ENCODE measurements at places on chromosomes 13 and 19.

DNA sequence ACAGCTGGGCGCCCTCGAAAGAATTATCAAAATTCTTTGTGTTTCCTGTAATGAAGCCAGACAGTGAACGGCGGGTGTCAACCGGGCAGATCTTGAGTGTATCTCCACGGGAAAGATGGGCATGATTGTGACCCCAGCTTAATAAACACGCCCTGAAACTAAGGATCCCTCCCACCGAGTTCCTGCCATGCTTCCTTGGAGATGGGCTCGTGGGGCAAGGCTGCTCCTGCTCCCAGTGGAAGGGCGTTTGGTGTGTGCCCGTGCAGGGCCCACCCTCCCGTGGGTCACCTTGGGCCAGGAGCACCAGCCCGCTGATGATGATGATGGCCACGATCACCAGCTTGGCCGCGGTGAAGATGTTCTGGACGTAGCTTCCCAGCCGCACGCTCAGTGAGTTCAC is 7.4 kb downstream of the SLC7A9 start:
- no peak for DNase-seq

GRCh38 chr13:101869553-101869952 is 417.1 kb downstream of the ITGBL1 start:
- peak; percentile 3 for DNase-seq

DNA sequence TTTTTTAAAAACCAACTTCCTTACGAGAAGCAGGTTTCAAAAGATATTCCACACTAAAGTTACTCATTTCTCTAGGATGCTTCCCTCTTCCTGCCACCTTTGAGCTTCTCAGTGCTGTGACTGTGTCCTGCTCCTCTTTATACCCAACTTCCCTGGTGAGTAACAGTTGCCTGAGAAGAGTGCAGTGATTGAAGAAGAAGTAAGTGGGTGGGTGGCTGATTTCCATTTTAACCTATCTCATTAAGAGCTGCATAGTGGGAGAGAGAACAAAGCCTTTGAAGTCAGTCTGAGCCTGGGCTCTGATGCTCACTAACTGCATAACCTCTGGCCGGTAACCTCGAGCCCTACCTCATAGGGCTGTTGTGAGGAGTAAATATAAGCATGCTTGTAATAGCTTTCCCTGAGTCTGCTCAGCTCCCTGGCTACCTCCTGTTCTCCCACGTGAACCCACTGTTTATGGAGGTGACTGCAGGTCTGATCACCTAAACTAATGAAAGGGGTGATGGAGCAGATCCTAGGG is 977.3 kb downstream of the UQCRFS1 start:
- no peak for DNase-seq

DNA sequence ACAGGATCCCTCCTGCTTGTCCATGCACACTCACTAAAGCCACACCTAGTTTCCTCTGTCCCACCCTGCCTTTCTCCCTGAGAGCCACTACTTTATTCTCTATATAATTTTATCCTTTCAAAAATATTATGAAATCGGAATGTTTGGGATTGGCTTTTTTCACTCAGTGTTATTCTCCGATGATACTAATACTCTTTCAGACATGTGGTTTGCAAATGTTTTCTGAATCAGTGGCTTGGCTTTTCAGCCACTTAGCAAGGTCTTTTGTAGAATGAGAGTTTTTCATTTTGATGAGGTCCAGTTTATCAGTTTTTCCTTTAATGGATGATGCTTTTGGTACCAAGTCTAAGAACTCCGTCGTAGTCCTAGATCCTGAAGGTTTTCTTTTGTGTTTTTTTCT is 11.6 kb downstream of the SPATA13 start:
- no peak for DNase-seq

- no peak for DNase-seq
Measured at GRCh38 chr13:79548902-79549301, 67.9 kb downstream of the NDFIP2 start.

- DNase-seq, result no peak
Measured at GRCh38 chr13:75271846-75272245, 210.1 kb downstream of the TBC1D4 start.

DNA sequence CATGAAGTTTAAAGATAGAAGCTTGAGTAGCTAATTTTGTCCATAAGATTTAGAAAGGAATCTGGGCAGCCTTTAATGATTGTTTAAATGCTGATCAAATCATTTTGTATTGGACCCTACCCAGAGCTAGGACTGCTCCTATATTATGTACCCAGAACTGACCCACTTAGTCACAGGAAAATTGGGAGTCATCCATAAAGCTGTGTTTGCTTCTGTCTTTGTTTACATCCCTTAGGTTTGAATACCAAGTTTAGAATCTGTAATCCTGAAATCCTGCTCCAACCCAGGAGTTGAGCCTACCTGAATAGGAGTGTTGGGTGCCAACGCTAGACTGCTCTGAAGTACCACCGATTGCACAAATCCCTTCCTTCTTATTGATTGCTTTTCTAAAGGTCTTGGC is 23.8 kb downstream of the LCP1 start:
- no peak for DNase-seq

DNA sequence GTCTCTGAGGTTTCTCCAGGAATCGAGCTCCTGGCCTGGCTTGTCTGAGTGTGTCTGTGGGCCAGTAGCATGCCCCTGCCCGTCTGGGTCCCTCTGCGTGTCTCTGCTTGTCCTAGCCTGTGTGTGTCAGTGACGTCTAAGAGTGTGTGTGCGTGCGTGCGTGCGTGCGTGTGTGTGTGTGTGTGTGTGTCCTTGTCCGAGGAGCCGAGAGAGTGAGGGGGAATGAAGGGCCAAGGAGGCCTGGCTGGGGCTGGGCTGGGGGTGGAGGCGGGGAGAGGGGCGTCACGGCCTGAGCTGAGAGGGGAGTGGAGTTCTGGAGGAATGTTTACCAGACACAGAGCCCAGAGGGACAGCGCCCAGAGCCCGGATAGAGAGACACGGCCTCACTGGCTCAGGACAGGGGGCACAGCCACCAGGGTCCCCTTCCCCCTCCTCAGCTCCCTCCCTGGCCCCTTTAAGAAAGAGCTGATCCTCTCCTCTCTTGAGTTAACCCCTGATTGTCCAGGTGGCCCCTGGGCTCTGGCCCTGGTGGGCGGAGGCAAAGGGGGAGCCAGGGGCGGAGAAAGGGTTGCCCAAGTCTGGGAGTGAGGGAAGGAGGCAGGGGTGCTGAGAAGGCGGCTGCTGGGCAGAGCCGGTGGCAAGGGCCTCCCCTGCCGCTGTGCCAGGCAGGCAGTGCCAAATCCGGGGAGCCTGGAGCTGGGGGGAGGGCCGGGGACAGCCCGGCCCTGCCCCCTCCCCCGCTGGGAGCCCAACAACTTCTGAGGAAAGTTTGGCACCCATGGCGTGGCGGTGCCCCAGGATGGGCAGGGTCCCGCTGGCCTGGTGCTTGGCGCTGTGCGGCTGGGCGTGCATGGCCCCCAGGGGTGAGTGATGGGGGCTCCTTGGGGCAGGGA is at the start of gene AXL:
TSS of gene AXL (plus strand) at position 609 of the 893 bp plus-strand sequence. CDS start at position 779, 170 bp downstream.
- no peak for DNase-seq

DNA sequence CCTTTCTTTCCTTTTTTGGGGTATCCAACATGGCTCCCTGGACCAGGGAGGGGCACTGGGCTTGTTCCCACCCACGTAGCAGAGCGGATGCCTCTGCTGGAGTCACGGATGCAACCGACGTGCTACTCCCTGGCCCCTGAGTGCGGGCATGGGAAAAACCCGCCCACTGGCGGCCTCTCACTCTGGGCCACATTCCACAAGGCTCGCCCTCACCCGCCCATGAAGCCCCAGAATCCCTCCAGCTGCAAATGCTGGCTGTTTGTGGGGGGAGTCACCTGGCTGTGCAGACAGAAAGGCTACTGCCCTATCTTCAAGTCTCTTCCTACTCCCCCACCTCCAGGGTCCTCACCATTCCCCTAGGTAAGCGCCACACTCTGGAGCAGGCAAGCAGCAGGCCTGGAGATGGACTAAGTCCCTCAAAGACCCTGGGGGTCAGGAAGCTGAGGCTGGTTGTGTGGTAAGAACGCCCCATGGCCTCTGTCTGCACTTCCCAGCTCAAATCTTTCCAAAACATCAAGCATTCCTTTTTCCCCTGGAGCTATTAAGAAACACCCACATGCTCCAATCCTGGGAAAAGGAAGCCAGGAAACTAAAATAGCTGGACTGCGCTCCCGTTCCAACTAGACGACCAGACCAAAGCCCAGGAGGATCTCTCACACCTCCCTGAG is 17.9 kb upstream of the EPHX3 start:
- no peak for DNase-seq

- no peak for DNase-seq
Measured at GRCh38 chr19:38545596-38545995, 72.2 kb downstream of the MAP4K1 start.

- no peak for DNase-seq
Measured at GRCh38 chr13:40679480-40679985, 13.1 kb upstream of the FOXO1 start.

DNA sequence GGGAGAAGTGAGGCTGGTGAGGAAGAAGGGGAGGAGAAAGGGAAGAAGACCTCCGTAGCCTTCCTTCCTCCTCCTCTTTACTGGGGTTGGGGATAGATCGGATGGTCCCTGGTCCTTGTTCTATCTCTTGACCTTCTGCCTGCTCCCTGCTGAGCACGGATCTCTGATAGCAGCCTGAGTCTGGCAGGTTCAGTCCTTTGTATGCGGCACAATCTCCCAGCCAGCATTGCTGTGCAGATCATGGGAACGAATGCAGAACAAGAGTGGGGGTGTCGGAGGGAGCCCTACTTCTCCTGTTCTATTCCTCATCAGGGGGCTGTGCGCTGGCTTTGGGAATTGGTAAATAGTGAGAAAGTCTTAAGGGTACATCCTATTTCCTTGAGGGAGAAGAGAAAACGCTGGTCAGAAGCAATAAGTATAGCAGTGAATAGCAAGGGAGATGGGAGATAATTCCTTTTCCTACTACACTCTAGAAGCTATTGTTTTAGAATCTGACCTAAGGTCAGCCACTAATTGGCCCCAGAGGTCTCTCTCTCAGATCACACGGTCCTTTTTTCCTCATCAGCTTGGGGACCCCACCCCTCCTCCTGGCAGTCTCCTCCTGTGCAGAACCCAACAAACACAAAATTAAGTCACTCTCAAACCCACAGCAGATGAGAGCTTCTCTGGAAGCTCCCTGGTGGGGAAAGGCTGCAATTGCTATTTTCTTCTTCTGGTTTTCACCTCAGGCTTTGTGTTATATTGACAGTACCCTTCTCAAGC is 41.0 kb downstream of the KL start:
- DNase-seq, result peak; percentile 24

- no peak for DNase-seq
Measured at GRCh38 chr13:77510156-77510555, 25.4 kb upstream of the SCEL start.

GRCh38 chr13:99558570-99559180 is 57.4 kb downstream of the TM9SF2 start:
- DNase-seq, result no peak

- peak; percentile 51 for DNase-seq
Measured at GRCh38 chr13:60397704-60398378, 821 bp downstream of the TDRD3 start.

Data from germinal center (tissue), 1 donor.